Astrocyte (in vitro differentiated cells and primary cell): ENCODE measurements at places on chromosomes 2 and 18.
A peak's percentile ranks its signal among the peaks of the same experiment; 100 is the strongest.

GRCh38 chr18:24459772-24460171 lies 665 bp upstream of the HRH4 start:
- no peak for DNase-seq

- no peak for DNase-seq
Observed at GRCh38 chr2:88667219-88667618, 24.3 kb upstream of the RPIA start.

DNA sequence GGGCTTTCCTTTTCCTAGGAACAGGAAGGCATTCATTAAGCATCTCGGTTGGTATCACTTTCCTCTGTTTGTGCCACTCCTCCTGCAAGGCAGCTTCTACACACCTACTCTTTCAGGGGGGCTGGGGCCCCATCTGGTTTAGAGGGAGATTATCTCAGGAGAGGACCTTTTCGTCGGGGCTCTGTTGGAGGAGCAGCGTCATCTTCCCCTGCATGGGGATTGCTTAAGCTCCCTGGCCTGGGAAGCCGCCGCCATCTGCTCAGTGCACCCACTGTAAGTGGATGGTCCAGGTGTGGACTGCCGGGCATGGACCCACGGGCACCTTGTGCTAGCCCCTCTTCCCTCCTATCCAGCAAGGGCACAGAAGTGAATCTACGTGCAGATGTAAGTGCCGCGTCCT lies 355.3 kb upstream of the SMIM21 start:
- no peak for DNase-seq

DNA sequence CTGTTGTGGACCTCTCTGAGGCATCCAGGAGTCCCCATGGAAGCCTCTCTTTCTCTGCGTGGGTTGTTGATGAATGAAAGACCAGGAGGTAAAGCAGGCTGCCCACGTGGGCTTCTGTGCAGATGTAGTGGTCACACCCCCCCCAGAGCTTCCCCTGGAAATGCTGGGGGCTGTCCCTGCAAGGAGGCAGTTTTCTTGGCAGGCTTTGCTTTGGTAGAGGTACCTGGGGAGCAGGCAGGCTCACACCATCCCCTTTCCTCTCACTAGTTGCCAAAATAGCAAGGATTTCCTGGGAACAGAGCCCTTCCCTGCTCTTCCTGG lies 97.6 kb upstream of the MAP3K20 start:
- DNase-seq: no peak

DNA sequence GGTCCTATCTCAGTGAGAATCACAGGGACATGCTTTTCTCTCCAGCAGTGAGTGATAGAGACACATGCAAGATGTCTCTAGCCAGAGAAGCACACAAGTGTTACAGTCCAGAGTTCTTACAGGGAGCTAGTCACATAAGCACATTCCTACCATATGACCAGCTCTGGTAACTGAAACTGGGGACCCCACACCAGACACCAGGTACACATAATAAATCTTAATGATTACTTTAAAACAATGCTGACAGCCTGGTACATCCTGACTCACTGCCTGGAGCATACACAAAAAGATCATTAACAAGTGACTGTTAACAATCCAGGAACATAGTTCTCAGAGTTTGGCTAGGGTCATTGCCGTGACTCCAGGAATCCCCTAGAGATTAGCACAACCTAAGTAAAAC lies 53.6 kb downstream of the GALNT1 start:
- DNase-seq: peak; percentile 68

GRCh38 chr2:195606179-195606578 lies 50.8 kb upstream of the SLC39A10 start:
- DNase-seq: no peak

GRCh38 chr2:36002941-36003340 lies 352.6 kb upstream of the CRIM1 start:
- no peak for DNase-seq

DNA sequence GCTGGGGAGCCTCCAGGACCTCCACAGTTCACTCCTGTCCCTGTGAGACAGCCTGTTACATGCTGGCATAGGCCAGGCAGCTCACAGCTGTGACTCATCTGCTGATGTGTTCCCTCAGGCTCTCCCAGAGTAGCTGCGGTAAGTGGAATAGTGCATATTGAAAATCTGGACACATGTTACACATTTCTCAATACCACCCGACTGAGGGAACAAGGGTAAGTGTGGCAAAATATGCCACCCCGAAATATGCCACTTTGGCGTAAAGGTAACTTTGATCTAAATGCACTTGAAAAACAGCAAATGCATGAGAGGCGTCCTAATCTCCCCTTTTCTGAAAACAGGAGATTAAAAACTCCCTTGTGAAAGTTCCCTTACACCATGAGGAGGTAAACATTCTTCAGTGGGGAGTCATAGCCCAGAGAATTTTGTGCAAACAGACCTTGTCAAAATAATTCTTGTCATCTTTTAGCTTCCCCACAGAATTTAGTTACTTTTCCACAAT lies 557.9 kb downstream of the CCDC85A start:
- DNase-seq: peak; percentile 97

DNA sequence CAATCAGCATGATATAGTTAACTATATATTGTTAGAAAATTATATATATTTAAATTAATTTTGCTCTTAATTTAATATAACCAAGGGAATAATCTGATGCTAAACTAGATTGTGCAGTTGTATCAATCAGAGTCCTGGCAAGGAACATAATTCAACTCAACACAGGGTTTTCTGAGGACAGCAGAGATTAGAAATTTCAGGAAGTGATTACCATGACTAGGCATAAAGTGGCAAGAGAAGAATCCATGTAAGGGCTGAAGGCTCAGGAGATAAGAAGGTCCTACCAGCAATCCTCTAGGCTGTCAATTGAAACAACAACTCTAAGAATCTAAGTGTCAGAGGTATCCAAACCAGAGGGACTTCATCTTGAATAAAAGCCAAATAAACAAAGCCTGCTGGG lies 807.8 kb downstream of the DSC3 start:
- no peak for DNase-seq

- no peak for DNase-seq
Observed at GRCh38 chr2:586641-587076, 90.5 kb downstream of the TMEM18 start.

DNA sequence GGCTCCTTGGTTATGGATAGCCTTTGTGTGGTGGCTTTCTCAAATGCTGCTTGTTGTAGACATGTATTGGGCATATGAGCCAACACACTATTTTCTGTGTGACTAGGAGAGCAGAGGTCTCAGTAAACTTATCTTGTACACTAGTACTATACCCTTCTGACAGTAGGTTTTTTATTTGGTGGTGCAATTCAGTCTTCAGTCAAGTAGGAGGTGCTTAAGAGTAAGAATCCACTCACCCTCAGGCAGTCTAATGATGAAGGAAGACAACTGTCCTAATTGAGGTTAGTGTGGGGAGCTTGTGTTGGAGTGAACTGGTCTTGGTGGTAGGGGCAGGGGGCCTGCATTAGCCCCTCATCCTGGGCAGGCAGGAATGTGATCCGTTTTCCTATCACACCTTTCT lies 164.0 kb downstream of the SLC4A10 start:
- DNase-seq: no peak

GRCh38 chr18:76432274-76432755 lies 62.7 kb downstream of the ZNF516 start:
- no peak for DNase-seq

DNA sequence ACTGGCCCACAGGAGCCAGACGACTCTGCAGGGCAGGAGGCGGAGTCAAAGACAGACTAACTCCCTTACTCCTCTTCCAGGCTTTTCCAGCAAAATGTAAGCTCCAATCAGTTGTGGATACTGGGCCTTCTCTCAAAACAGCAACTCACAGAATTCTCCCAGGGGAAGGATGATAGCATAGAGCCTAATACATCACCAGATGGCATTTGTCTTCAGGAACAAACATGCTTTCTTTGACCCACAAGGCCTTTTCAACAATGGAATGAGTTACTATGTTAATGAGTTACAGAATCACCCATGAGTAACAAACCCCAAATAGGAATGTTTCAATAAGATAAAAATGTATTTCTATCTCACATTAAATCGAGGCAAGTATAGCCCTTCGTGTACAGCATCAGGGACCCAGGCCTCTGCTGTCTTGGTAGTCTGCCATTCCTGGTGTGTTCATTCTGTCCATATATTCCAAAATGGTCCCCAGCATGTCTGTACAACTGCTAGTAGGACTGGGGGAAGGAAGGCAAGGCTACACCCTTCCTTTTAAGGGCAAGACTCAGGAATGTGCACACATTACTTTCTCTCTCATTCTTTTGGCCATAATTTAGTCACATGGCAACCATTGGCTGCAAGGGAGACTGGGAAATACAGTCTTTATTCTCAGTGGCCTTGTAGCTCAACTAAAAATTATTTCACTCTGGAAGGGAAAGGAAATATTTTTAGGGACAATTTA lies 76.4 kb downstream of the BOD1L2 start:
- no peak for DNase-seq

- no peak for DNase-seq
Observed at GRCh38 chr2:20725782-20726181, 58.8 kb downstream of the GDF7 start.

DNA sequence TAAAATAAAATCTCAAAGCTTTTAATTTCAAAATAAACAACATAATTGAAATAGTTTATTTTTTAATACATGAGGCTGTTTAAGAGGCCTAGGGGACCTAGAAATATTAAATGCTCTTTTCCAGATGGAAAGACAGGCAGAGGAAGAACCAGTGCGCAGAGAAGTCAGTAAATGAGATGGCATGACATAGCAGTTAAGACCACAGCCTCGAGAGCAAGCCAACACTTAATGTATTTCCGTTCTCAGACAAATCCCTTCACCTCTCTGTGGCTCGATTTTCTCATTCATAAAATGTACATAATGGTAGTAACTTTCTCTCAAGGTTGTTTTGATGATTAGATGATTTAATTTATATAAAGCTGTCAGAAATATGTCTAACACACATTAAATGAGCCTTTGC lies 405.1 kb upstream of the CWC22 start:
- DNase-seq: no peak

- no peak for DNase-seq
Observed at GRCh38 chr2:241949736-241950412, 80.3 kb downstream of the RTP5 start.

- no peak for DNase-seq
Observed at GRCh38 chr2:136130511-136130910, 12.6 kb upstream of the CXCR4 start.

DNA sequence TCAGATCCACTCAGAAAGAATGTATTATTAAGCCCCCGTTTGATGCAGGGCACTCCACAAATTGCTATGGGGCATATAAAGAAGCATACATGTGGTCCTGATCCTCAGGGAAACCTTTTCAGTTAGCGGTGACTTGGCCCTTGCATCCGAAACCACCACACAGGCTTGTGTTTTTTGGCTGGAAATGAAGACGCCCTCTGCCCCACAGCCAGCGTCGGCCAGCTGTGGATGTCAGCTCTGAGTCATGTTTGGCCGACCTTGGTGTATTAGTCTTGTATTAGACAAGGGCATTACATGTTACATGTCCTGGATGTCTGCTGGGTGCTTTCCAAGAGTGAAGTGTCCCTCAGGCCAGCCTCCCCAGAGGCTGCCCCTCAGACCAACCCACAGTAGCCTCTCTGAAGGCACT lies 107.6 kb upstream of the MAP3K20 start:
- peak; percentile 90 for DNase-seq

- no peak for DNase-seq
Observed at GRCh38 chr2:30736461-30737325, 70.6 kb downstream of the CAPN13 start.

- DNase-seq: peak; percentile 21
Observed at GRCh38 chr2:17171446-17172049, 346.7 kb downstream of the RAD51AP2 start.

DNA sequence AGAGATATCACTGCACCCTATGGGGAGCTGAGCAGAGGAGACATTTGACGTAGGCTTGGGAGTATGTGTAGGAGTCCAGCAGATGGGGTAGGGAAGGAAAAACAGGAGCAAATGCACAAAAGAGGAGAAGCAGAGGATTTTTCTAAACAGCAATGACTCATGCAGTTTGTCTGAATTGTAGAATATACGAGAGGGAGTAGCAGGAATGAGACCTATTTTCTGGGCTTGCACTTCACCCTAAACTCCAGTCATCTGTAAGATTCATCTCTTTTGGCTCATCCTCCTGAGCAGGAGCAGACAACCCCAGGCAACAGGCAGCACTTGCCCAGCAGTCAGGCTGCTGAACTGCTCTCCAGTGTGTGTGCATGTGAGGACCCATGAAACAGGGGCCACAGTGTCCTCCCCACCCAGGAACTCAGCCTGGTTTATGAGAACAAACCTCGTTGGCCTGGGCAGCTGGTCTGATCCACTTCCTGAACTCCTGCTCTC lies 100.2 kb upstream of the CDC42EP3 start:
- DNase-seq: peak; percentile 78

- DNase-seq: no peak
Observed at GRCh38 chr2:12826781-12827180, 110.0 kb downstream of the TRIB2 start.

- peak; percentile 46 for DNase-seq
Observed at GRCh38 chr2:144331674-144332355, 188.1 kb downstream of the ZEB2 start.

GRCh38 chr2:9235147-9236044 lies 28.8 kb downstream of the ASAP2 start:
- DNase-seq: peak; percentile 74

- no peak for DNase-seq
Observed at GRCh38 chr2:108820482-108820881, 33.9 kb downstream of the CCDC138 start.

DNA sequence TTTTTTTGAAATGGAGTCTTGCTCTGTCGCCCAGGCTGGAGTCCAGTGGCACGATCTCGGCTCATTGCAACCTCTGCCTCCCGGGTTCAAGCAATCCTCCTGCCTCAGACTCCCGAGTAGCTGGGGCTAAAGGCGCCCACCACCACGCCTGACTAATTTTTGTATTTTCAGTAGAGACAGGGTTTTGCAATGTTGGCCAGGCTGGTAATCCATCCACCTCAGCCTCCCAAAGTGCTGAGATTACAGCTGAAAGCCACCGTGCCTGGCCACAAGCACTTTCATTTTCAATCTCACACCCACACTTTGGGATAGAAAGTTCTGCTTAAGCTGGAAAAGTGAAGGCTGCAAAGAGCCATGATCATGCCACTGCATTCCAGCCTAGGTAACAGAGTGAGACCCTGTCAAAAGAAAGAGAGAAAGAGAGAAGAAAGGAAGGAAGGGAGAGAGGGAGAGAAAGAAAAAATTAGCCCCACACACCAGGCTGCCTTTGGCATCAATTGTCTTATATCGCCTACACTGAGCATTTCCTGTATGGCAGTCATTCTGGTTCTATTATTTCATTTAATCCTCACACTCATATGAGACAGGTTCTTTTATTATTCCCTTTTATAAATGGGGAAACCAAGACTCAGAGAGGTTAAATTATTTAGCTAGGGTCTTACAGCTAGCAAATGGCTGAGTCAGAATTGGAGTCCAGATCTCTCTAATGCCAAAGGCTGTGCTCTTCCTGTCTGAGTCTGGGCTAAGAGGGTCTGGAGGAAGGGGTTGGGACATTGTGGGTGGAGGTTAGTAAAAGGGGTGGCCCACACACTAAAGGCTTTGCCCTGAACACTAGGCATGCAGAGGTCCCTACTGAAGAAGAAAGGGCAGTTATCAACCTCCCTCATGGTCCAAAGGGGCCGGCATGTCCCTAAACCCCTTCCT lies 37.9 kb upstream of the PKDCC start:
- peak; percentile 29 for DNase-seq

- no peak for DNase-seq
Observed at GRCh38 chr18:60111525-60111924, 211.7 kb downstream of the PMAIP1 start.

- DNase-seq: no peak
Observed at GRCh38 chr2:232276084-232276732, 102.3 kb upstream of the ALPP start.

GRCh38 chr2:69774984-69775982 lies 33.3 kb downstream of the ANXA4 start:
- no peak for DNase-seq
